ENCODE measurements at places on chromosomes 16 and 17.

GRCh38 chr17:7220593-7221277 lies 997 bp downstream of the ACADVL start:
- H3K4me1 ChIP-seq, result peaks cover 30% of the 10 kb centered on the region
- peaks cover 6% of the 10 kb centered on the region for H3K36me3 ChIP-seq
- no peaks in the 10 kb centered on the region for H3K27me3 ChIP-seq

- H3K27ac ChIP-seq, result no peak overlapping the region
- peaks cover 23% of the 10 kb centered on the region for H3K27me3 ChIP-seq
- no peak for DNase-seq
- no peaks in the 10 kb centered on the region for H3K36me3 ChIP-seq
- H3K4me3 ChIP-seq, result no peak overlapping the region
Observed at GRCh38 chr17:66900126-66901010, 64.1 kb upstream of the CACNG4 start.

DNA sequence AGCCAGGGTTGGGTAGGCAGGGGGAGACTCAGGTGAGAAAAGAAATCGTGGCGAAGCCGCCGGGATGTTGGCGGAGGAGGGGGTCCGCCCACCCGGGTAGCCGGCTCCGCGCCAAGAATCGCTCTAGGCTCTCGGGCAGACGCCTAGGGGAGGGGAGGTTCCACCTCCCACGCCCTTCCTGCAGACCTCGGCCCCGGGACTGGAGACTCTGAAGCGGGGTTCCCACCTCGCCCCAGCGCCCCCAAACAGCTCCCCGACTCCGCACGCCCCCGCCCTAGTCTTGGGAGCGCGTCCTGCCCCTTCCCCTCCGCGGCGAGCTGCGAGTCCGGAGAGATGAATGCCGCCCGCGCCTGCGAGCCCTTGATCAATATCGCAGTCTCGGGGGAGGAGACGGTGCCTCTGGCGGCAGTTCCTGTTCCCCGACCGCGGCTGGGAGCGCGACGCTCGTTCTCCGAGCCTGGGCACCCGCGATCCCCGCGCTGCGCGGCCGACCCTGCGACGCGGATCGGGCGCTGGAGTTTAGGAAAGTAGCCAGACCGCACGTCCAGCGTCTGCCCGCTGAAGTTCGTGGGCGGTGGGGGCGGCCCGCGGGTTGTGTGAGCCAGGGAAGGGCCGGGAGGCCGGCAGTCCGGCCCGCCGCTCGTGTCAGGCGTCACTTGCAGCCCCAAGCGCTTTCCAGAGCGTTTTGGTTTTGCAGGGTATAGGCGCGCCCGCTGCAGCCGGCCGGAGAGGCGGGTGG lies 790 bp downstream of the CRHR1 start:
- peak overlapping the region; percentile 67 for H3K4me3 ChIP-seq
- H3K27ac ChIP-seq, result no peak overlapping the region
- peak; percentile 48 for DNase-seq
- H3K36me3 ChIP-seq, result no peaks in the 10 kb centered on the region
- peaks cover 5% of the 10 kb centered on the region for H3K4me1 ChIP-seq

DNA sequence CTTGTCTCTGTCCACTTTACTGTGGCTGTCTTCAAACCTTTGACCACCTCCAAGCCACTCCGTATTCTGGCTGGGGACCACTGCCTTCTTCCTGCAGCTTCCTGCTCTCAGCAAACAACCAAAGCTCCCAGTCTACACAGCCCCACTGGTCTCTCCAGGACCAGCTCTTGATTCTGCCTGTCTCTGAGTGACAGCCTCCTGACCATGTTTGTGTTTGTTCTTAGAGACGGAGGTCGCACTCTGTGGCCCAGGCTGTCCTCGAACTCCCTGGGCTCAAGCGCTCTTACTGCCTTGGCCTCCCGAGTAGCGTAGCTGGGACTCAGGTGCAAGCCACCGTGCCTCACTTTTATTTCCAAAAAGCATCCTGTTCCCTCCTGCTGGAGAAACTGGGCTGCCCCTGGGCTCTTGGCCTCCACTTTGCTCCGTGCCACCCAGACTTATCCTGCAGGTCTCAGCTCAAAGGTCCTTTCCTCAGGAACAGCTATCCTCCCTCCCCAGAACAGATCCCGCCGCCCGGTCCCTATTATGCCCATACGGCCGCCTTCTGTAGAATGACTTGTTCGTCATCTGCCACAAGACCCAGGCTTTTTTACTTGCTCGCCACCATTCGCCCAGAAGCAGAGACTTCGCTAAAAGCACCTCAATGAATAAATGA lies 9.1 kb downstream of the MNT start:
- H3K27ac ChIP-seq, result peak overlapping the region; percentile 92
- peaks cover 6% of the 10 kb centered on the region for H3K36me3 ChIP-seq
- no peak for DNase-seq
- peaks cover 29% of the 10 kb centered on the region for H3K4me1 ChIP-seq
- peak overlapping the region; percentile 85 for H3K4me3 ChIP-seq
- no peaks in the 10 kb centered on the region for H3K27me3 ChIP-seq

GRCh38 chr16:25176136-25176535 lies 40.6 kb upstream of the AQP8 start:
- H3K27me3 ChIP-seq, result no peaks in the 10 kb centered on the region
- H3K27ac ChIP-seq, result no peak overlapping the region
- no peaks in the 10 kb centered on the region for H3K4me1 ChIP-seq

GRCh38 chr17:41650794-41651624 lies 26.6 kb upstream of the KRT17 start:
- peaks cover 16% of the 10 kb centered on the region for H3K4me1 ChIP-seq
- DNase-seq, result no peak
- no peak overlapping the region for H3K27ac ChIP-seq
- H3K4me3 ChIP-seq, result no peak overlapping the region

DNA sequence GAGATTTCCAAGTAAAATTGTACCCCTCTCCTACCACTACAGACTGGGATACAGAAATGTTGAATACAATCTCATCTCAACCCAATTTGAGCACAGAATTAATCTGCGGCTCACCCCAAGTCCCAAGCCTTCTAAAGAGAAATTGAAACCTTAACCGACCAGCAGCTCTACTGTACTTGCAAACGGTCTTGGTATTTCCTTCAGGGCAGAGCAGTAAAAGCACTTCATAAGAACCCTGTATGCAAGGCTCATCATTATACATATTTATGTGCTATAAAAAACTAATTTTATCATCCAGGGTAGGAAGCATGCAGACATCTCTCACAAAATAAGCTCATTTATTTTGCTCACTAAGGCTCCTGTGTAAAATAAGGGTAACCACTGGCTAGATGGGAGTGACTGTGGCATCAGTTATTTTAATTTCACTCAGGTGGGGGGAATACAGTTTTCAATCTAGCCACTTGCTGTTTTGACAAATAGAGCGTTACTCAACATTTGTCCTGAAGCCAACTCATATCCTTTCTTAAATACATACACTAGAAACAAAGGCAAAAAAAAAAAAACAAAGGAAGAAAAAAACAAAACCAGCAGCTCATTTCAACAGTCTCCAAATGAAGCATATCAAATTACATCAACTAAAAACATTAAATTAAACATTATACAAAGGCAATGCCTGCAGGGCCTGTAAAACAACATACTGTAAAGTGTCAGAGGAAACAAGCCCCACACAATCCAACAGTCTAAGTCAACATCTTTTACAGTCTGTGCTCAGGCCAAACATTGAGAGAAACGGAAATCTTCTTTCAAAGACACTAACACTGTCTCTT lies 65.0 kb downstream of the PARN start:
- H3K4me1 ChIP-seq, result peaks cover 9% of the 10 kb centered on the region
- DNase-seq, result no peak
- H3K36me3 ChIP-seq, result peaks cover 4% of the 10 kb centered on the region

DNA sequence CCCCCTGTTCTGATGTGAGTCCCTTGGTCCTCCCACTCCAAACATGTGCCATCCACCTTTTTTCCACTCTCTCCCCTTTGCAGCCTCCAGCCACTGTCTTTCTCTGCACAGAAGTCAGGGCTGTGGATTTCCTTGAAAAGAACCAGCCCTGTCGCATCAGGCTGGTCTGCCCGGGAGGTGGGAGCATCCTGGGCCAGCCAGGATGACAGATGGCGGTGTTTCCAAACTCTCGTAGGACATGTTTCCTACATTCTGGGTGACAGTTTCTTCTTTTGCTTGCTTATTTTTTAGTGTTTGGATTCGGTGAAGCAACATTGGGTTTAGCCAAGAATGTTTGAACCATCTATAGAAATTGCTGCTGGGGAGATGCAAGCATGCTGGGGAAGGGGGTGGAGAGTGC lies 100.8 kb downstream of the CCDC182 start:
- no peaks in the 10 kb centered on the region for H3K4me1 ChIP-seq
- DNase-seq, result no peak
- H3K27ac ChIP-seq, result no peak overlapping the region
- no peaks in the 10 kb centered on the region for H3K27me3 ChIP-seq
- no peak overlapping the region for H3K4me3 ChIP-seq

DNA sequence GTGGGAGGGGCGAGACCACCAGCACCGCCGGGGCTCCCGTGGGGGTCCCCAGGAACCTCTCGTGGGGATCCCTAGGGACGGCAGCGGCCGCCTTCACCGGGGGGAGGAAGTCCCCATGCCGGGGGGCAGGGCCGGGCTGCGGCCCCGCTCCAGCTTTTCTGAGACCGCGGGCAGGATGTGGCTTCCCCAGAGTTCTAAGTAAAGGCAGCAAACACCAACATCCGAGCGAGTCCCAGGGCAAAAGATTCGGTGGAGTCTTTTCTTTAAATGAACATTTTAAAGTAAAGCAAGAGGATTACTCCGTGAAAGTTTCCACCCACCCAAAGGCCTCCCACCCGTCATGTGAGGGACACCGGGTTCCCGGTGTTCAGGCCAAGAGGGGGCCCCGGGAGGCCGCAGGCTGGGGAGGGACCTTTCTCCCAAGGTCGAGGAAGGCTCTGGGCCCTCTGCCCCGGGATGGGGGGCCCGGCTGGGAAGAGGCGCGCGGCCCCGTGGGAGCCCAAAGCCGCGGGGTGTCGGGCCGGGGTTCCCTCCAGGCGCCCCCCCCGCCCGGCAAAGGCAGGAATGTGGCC lies 137.2 kb upstream of the RPH3AL start:
- H3K4me1 ChIP-seq, result peaks cover 3% of the 10 kb centered on the region
- H3K36me3 ChIP-seq, result no peaks in the 10 kb centered on the region
- peaks cover 26% of the 10 kb centered on the region for H3K27me3 ChIP-seq
- H3K27ac ChIP-seq, result no peak overlapping the region
- peak; percentile 16 for DNase-seq
